ENCODE measurements at places on chromosomes 13 and 19. TPM values are rescaled to one million over a fixed set of nuclear protein-coding genes. Genes with fewer than 3 reads are reported as not detected.

DNA sequence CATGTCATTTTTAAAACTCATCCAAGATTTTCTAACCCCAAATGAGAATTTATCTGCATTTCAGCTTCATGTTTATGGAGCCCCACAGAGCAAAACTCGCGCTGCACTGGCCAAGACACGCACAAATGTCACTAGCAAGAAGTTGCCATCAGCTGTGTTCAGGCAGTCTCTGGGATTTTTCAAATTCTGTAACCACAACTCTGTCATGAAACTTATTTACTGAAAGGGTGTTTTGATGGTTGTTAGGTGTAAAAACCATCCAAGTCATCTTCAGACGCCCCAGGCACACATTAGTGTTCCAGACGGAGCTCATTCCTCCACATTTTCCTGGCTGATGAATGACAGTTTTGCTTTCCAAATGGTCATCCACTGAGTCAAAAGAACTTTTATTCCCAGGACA, 63.4 kb downstream of the SLC7A1 start:
- no peak for DNase-seq

DNA sequence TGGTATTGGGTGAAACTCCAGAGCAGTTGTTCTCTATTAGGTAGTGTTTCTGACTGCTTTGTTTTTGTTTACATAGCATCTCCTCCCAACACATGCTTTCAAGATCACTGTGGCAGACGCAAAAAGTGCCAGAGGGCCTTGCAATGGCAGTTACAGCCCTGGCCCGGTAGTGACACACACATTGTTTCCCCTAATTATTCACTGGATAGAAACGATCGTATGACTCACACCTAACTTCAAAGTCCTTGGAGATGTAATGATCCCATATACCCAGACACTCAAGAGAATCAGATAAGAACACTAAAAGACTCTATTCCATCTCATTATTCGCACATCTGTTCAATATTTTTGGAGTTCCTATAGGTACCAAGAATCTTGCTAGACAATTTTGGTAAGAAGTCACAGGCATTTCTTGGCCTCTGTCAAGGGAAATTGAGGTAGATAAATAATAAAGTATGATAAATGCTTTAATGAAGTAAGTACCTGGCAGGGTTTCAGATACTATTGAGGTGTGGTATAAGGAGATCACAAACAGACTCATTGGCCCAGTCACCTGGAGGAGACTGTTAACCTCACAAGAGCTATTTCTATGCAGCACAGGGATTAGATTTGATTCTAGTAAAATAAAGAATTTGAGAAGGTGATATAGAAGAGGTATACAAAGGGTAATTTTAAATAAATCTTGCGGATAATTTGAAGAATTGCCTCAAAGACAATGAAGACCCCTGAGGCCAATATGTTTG, 485.3 kb downstream of the SLITRK6 start:
- no peak for DNase-seq

DNA sequence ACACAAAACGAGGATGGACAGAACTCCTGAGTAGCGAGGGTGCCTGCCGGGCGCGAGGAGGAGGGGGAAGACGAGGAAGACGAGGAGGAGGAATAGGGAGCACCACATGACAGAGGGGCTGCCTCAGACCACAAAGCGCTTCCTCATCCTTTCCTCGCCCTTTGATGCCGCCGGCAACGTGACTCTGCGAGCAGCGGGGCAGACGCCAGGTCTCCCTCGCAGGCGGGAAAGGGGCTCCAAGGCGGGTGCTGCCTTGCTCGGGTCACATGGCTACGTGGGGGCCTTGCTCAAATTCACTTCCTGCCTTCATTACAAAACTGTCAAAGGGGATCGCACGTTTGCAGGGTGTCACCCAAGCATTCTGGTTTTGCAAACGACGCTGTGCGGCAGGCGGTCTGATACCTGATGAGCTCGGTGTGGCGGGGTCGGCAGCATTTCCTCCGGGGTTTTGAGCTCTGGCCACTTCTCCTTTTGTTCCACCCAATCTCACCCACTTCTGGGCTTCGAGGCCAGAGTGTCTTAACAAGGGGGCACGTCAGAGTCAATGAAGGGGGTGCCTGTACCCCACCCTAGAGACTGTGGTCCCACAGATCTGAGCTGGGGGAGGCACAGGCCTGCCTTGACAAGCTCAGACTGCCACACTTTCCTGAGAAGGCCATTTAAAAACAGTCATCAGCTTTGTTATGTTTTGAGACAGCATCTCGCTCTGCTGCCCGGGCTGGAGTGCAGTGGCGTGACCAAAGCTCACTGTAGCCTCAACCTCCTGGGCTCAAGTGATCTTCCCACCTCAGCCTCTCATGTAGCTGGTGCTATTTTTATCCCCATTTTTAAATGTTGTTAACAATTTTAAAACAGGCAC, 14.9 kb downstream of the MAP2K2 start:
- no peak for DNase-seq

- no peak for DNase-seq
Observed at GRCh38 chr19:15253061-15253460, 20.8 kb upstream of the EPHX3 start.

- no peak for DNase-seq
Observed at GRCh38 chr13:90015565-90016507, 1331.7 kb upstream of the MIR17HG start.

- no peak for DNase-seq
Observed at GRCh38 chr13:34623331-34623730, 318.7 kb upstream of the NBEA start.

GRCh38 chr19:46391296-46392251, 21.8 kb downstream of the CCDC8 start:
- no peak for DNase-seq

GRCh38 chr19:47230054-47230920, 712 bp downstream of the BBC3 start:
- DNase-seq, result no peak

DNA sequence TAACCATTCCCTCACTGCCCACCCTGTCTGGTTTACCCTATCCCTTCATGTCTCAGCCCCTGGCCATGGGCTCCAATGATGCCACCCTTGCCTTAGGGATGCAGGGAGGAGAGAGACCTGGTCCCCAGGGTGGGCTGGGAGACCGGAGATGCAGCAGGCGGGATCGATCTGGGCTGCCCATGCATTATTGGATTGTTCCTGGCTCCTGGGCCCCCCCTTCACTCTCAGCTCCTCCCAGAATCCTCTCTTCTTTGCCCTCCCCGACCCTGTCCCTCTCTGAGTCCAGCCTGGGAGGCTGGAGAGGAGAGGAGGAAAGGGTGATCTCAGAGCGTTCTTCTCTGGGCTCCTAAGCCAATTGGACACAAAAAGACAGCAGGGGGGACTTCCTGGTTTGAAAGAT, 5.8 kb downstream of the KASH5 start:
- DNase-seq, result no peak

- no peak for DNase-seq
Observed at GRCh38 chr19:12974301-12975220, 5.2 kb downstream of the DAND5 start.

DNA sequence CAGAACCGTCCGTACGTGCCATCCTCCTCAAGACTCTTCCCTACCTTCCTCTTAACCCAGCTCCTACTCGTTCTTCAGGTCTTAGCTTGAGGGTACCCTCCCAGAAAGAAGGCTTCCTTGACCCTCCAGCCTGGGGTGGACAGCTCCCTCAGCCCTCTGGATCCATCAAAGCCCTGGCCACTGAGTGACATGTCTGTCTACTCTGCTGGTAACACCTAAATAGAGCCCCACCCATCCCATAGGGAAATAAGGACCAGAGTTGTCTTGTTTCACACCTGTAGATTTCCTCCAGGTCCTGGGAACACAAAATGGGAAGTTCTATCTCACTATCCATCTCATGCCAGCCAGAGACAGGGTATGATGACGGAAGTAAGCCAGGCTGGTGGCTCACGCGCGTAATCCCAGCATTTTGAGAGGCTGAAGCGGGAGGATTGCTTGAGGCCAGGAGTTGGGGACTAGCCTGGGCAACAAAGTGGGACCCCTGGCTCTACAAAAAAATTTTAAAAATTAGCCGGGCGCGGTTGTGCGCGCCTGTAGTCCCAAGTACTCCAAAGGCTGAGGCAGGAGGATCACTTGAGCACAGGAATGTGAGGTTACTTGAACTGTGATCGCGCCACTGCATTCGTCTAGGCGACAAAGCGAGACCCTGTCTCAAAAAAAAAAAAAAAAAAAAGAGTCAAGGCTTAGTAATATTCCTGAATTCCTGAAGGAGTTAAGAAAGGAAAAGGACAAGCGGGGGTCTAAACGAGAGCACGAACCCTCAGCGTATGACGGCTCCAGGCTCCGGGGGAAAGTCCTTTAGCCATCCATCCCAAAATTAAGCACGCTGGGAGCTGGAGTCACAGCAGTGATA, 566 bp upstream of the CCDC97 start:
- no peak for DNase-seq

- no peak for DNase-seq
Observed at GRCh38 chr19:40157059-40157458, 34.2 kb upstream of the MAP3K10 start.

DNA sequence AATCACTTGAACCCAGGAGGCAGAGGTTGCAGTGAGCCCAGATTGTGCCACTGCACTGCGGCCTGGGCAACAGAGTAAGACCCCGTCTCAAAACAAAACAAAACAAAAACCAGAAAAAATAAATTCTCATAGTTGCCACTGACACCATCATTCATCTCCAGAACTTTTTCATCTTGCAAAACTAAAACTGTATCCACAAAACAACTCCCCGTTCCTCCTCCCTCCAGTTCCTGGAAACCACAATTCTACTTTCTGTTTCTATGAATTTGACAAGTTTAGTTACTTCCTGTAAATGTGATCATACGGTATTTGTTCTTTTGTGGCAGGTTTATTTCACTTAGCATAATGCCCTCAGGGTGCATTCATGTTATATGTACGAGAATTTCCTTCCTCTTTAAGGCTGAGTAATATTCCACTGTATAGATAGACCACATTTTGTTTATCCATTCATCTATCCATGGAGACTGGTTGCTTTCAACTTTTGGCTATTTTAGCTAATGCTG, 13.2 kb upstream of the ADGRE5 start:
- DNase-seq, result no peak

GRCh38 chr13:111131611-111132010, 16.5 kb downstream of the ARHGEF7 start:
- DNase-seq, result no peak

DNA sequence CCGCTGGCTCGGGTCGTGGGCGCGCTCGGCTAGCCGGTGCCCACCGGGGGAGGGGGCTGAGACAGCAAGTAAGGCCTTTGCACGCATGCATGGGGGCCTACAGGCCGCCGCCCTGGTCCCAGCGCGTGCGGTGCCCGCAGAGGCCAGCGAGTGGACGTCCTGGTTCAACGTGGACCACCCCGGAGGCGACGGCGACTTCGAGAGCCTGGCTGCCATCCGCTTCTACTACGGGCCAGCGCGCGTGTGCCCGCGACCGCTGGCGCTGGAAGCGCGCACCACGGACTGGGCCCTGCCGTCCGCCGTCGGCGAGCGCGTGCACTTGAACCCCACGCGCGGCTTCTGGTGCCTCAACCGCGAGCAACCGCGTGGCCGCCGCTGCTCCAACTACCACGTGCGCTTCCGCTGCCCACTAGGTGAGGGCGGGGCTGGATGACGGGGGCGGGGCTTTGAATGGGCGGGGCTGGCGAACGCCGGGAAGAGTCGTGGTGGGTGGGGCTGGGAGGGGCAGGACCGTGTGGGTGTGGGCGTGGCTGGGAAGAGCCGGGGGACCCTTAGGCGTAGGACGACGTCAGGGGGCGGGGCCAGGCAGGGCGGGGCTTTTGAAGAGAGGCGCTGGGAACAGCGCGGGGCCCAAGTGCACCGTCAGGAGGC, 2.1 kb downstream of the CILP2 start:
- DNase-seq, result no peak

- DNase-seq, result no peak
Observed at GRCh38 chr19:49972841-49973240, 11.9 kb upstream of the SIGLEC11 start.

- no peak for DNase-seq
Observed at GRCh38 chr13:26811581-26811980, 51.0 kb upstream of the GPR12 start.

DNA sequence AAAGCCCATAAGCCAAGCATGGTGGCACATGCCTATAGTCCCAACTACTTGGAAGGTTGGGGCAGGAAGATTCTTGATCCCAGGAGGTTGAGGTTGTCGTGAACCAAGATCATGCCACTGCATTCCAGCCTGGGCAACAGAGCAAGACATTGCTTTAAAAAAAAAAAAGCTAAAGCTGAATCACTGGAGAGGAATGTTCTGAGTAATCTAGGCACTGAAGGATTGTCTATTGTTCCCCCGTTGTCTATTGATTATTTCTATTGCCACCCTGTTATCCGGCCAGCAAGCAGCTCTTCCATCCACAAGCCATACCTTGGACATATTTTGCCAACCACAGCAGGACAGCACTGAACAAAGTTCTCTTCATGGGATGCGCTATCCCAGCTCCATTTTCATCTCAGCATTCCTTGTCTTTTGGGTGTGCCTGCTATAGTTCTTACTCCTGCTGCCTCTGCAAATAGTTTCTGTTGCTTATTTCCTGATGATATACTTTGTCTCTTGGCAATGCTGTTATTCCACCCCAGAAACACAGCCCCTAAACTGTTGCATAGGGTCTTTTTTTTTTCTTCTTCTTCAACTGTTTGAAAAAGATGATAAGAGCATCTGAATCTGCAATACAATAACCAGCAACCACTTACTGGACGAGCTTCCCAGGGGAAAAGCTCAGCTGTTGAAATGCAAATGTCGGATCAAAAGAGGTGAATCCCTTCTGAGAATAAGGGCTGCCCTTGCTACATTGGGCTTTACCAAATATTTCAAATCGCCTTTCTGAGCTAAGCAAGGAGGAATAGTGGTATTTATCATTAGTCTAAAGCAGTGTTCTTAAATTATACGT, 22.2 kb upstream of the SIAH3 start:
- no peak for DNase-seq

DNA sequence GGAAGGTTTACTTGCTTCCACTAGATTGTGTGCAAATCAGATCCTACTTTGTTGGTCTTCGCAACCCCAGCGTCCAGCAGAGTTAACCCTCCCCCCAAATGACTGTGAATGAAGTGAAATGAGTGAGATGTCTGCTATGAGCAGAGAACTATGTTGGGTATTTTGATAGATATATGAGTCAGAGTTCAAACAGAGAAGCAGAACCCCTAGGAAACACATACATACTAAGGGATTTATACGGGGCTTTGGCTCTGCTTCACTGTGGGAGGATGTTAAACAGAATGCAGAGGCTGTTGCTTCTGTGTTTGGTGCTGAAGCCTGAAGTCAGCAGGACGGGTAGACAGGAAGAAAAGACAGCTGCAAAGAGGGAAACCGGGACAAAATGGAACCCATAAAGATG, 197.0 kb downstream of the MZT1 start:
- DNase-seq, result no peak

Gene VSTM1
- polyA plus RNA-seq, result 0.18 TPM

Gene PSG3
- polyA plus RNA-seq, result 0.53 TPM

Gene SIGLEC10
- 0.96 TPM for polyA plus RNA-seq

Gene GGACT
- 4.7 TPM for polyA plus RNA-seq

Gene NCCRP1
- 1.4 TPM for polyA plus RNA-seq

Gene KIR3DL2
- not detected for polyA plus RNA-seq

Gene CYP2F1
- polyA plus RNA-seq, result not detected

Gene CYSLTR2
- 0.46 TPM for polyA plus RNA-seq

Gene LSM4
- polyA plus RNA-seq, result 119 TPM

Gene WDR62
- polyA plus RNA-seq, result 4.4 TPM

Gene ATP1A3
- polyA plus RNA-seq, result 0.87 TPM

Gene FFAR3
- not detected for polyA plus RNA-seq

Gene ZNF98
- polyA plus RNA-seq, result 6.9 TPM

All from right renal pelvis (tissue), 4 donors.